T-helper 17 cell (primary cell): ENCODE measurements at places on chromosomes 7 and 10.

DNA sequence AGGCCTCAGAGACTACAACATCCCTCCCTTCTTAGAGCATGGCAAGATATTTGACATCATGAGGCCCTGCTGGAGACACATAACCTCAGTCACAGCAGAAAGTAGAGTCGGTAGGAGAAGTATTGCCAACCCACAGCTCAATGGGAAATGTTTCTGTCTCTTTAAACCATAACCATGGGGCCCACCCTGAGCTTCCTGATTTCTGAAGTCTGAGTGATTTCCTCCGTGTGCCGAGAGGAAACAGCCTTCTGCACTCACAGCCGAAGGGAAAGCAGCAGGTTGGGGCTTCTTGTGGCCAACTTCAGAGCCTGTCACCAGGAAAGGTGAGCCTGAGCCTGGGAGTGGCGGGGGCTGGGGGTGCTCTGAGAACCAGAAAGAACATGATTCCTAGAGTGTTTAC lies at the start of gene GIMAP1:
Gene GIMAP1, plus strand, starts transcription at position 246 of the 400 bp plus-strand sequence. CDS start 2,435 bp downstream, outside the sequence.
- DNase-seq, result peak; percentile 35

- DNase-seq, result no peak
Measured at GRCh38 chr7:115911465-115911864, 119.1 kb downstream of the TFEC start.

GRCh38 chr10:76333326-76333725 lies 901.9 kb downstream of the LRMDA start:
- no peak for DNase-seq

DNA sequence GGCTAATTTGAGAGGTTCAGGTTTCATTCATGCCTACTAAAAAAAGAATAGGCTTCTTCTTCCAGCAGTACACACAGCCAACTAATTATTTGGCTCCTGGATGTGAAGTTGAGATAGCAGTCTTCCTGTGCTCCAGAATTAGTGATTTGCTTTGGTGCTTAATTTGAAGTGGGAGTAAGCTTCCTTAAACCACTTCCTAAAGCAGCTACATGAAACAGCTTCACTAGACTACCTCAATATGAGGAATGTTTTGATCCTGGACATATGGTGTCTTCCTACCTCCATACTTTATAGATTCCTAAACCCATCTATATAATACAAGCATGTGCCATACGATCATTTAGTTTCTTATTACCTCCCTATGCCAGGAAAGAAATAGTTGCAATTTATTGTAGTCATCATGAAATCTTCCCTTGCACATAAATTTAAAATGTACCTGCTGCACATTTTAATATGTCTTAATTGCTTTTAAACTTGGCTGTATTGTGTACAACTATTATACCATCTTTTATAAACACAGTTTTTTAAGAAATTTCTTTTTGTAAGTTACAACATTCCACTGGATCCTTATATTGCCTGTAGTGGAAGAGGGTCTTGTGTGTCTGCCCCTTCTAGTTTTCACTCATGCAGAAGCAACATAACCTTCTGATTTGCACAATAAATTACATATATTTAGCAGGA lies 8.6 kb downstream of the VIM start:
- no peak for DNase-seq

GRCh38 chr7:24619978-24620377 lies 46.7 kb downstream of the PALS2 start:
- no peak for DNase-seq

DNA sequence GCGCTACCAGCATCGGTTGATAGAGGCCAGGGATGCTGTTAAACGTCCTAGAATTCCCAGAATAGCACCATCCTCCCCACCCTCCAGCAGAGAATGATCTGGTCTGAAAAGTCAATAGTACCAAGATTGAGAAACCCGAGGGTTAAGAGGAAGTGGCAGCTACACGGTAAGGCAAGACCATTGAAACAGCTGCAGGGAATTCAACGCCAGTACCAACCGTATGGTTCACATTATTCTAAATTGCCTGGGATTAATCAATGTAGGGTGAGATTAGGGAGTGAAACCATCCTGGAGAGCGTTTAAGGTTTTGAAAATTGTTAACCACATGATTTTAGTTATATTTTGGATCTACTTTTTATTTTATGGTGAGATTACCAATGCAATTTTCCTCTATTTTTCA lies 352.2 kb downstream of the PRPF18 start:
- no peak for DNase-seq

DNA sequence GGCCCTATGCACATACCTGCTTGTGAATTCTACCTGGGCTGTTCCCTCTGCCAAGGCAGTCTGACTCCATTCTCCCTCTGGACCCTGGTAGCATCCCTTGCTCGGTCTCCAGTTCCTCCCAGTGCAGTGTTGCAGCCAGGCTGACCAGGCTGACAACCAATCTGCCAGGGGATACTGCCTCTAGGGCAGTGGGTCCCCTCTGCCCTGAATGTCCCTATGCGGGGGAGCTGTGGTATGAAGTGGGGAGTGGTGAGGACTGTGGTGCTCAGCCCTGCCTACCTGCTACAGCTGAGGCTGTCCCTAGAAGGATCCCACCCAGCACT lies 48.0 kb upstream of the CAMK2B start:
- no peak for DNase-seq

DNA sequence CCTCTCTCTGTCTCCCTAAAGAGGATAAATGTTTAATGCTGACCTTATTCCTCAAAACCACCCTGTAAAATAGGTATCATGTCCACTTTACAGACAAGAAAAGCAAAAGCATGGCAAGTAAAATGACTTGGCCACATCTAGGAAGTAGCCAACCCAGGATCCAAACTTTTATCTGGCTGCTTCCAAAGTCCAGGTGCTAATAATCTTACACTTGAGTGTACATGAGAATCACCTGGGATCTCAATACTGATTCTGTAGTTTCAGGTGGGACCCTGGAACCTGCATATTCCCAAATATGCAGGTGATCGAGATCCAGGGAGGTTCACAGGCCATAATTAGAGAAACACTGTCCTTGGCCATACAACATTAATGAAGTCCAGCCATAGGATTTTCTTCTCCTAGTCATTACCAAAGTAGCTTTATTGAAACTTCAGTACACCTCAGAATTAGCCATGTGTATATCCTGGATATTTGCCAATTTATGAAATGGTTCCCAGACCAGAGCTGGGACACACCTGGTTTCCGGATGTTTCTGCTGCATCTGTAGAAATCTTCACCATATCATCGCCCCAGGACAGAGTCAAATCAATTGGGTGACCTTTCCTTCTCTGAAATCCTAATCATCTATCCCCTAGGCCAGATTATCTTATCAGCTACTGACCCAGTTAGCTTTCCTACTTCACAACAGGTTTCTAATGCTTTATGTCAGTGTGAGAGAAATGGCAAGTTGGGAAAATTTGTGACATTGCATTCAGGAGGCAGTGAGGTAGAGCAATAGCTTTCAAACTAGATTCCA lies 119.1 kb upstream of the KMT2E start:
- no peak for DNase-seq

DNA sequence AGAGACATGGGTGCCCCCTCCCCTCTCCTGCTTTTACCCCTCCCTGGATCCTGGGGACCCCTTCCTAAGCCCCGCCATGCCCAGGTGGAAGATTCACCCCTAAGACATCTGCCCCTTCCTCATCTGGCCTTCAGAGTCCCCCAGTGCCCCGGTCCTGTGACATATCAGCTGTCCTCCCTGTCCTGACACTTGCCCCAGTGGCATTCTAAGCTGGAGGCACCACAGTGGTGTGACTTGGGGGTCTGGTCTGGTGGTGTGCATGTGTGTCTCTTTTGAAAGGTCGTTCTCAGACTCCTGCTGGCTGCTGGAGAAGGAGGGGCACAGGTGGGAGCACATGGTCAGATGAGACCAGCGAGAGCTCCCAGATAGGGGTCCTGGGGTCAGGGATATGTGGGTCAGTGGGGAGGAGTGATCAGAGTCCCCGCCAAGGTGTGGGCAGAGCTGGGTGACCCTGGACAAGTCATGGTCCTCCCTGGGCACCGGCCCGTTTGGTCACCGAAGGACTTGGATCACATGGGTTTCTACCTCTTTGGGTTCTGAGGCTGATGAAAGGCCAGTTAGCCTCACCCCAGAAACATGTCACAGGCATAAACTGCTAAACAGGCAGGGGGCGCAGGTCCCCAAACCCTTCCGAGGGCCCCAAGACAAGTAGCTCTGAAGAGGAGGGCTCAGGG lies 645 bp upstream of the TFR2 start:
- no peak for DNase-seq

DNA sequence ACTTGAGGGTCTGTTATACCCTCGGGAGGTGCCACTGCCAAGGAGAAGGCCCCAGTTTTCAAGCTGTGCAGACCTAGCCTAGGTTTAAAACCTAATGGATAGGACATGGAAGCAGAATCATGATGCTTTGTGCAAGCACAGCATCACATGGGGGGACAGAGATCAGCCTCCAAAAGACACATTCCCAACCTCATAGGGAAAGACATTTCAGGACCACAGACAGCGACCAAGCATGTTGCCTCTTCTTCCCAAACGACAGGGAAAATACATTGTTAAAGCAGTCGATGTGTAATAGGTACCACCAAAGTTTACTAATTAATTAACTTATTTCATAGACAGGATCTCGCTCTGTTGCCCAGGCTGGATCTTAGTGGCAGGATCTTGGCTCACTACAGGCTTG lies 573.9 kb downstream of the TCERG1L start:
- DNase-seq, result no peak

- no peak for DNase-seq
Measured at GRCh38 chr7:27141923-27142579, 1.4 kb downstream of the HOXA5 start.

DNA sequence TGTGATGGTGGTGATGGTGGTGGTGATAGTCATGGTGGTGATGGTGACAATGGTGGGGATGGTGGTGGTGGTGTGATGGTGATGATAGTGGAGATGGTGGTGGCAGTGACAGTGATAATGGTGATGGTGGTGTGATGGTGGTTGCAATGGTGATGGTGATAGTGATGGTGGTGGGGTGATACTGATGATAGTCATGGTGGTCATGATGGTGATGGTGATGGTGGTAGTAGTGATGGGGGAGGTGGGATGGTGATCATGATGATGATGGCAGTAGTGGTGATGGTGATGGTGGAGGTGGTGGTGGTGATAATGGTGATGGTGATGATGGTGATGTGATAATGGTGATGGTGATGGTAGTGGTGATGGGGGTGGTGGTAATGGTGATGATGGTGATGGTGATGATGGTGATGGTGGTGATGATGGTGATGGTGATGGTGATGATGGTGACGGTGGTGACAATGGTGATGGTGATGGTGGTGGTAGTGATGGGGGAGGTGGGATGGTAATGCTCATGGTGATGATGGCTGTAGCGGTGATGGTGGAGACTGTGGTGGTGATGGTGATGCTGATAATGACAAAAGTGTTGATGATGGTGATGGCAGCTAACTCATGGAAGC lies 4.7 kb upstream of the PWWP2B start:
- no peak for DNase-seq

DNA sequence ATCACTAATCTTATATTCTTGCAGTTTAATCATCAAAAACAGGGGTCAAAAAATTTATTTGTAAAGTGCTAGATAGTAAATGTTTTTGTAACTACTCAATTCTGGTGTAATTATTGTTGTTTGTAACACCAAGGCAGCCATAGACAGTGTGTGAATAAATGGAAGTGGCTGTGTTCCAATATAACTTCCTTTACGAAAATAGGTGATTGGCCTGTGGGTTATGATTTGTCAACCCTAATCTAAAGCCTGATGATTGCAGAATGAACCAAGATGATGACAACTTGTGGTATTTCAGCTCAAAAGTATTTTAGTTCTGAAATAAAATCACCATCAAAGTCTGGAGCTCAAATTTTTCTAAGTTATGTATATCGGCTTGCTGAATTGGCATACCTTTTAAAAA lies 34.4 kb upstream of the ETV1 start:
- no peak for DNase-seq

- DNase-seq, result no peak
Measured at GRCh38 chr7:44883961-44884620, 1.2 kb downstream of the PURB start.

GRCh38 chr7:28573651-28574301 lies 161.5 kb downstream of the CREB5 start:
- no peak for DNase-seq

GRCh38 chr10:6409971-6410643 lies 170.0 kb downstream of the PRKCQ start:
- peak; percentile 48 for DNase-seq

GRCh38 chr10:32163071-32163761 lies 107.0 kb upstream of the KIF5B start:
- DNase-seq, result no peak

- DNase-seq, result no peak
Measured at GRCh38 chr10:124694481-124695220, 49.5 kb downstream of the FAM53B start.

DNA sequence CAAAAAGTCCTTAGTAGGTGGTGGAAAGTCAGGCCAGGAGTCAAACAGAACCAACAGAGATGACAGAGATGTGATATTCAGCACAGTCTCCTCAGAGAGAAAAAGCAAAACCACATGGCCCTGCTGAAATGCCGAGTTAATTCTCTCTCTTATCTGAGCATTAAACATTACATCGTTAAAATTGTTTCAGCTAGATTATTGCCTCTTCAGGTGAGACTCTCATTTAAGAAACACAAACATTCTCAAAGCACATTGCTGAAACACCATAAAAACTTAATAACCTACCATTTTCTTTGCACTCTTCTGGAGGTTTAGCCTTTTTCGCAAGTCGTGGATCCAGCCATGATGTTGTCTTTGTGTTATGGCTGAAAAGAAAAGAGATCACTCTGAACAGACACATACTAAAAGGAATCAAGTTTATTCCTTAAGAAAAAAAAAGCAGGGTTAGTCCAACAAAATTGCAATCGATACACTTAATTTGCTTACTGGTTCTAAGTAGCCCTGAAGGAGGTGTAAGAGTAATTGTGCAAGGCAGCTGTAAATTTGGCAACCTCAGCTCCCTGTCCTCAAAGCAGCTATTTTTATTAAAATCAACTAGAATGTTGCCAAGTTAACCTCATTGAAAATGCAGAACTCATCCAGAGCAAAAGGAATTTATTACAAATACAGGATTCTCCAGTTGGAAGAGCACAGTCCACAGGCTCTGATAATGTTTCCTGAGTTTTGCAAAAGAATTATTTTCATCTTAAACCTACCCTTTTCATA lies 691.1 kb downstream of the PHTF2 start:
- DNase-seq, result no peak

GRCh38 chr10:112215342-112215774 lies 31.8 kb upstream of the GPAM start:
- no peak for DNase-seq

DNA sequence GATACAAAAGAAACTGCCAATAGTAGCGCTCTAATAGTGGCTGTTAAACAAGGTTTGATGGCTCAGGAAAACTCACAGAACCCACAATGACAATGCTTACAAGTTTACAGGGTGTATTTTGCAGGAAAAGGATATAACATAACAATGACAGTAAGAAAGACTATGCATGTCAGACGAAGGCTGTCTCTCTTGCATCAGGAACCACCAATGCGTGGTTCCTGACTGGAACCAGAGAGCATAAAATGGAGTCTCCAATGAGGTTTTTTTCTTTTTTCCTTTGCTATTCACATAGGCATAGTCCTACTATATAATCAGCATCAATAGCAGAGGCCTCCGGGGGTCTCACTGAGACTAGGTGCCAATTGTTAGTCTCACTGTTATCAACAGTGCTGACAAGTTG lies 120.4 kb upstream of the STEAP1 start:
- no peak for DNase-seq

GRCh38 chr10:106714734-106715555 lies 449.6 kb downstream of the SORCS1 start:
- no peak for DNase-seq
